Stimulated activated CD4-positive, alpha-beta T cell treated with anti-CD3 and anti-CD28 coated beads, Interleukin-12 subunit alpha, Interleukin-12 subunit beta, amount 100 ng/mL, for 24 hours (primary cell): ENCODE measurements at places on chromosomes 7 and 10.

DNA sequence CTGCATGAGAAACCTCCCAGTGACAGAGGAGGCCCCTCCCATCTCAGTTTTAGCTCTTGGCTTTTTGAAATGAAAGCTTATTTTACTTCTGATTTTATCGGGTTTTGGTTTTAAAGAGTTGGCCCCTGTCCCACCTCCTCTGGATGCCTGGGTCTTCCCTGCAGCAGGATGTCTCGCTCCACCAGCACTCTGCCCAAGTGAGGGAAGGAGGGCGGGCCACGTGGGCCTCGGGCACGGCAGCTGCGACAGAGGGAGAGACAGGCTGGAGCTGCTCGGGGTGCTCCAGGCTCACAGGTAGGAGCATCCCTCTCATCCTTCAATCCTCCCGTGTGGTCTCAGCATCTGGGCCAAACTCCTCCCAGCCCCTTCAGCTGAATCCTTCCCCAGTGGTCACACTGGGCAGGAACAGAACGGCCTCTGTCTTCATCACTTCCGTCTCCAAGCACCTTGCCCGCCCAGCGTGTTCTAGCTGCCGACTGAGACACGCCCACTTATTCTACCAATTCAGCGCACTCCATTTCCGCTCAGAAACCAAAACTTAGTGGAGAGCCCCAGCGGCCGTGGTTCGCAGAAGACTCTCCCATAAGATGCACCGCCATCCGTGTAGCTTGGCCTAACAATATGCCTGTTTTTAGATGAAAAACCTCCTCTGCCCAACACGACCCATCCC is 222.9 kb downstream of the GLRX3 start:
- DNase-seq = no peak

- no peak for DNase-seq
Measured at GRCh38 chr10:86334488-86335085, 32.0 kb downstream of the GRID1 start.

- DNase-seq = no peak
Measured at GRCh38 chr10:72783410-72783833, 91.5 kb downstream of the MCU start.

DNA sequence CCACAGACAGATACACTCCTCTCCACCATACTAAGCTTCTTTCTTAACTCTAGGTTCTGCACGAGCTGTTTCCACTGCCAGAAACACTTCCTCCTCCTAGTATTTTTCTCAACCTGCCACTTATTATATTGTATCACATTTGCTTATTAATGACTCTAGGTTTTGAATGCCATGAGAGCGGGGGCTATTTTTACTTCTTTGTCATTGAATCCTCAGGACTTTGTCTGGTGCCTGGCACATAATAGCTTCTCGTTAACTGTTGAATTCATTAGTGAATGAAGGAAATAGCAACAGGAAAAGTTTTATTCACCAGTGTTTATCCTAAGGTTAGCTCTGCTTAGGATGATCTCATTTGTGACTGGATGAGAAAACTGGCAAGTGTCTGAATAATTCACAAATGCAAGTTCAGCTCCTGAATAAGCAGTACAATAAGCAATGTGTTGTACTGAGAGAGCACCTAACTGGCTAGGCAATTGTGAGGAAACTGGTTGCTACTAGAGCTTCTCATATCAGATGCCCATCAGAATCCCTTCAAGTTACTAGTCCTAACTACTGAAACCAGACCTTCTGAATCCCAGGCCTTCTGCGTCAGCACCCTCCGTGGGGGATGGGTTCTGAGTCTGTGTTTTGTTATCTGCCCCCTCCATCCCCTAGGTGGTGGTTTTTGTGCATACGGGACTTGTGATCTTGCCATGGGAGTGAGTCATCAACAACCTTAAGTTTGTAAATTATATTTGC is 92.7 kb downstream of the LSMEM1 start:
- DNase-seq = no peak

DNA sequence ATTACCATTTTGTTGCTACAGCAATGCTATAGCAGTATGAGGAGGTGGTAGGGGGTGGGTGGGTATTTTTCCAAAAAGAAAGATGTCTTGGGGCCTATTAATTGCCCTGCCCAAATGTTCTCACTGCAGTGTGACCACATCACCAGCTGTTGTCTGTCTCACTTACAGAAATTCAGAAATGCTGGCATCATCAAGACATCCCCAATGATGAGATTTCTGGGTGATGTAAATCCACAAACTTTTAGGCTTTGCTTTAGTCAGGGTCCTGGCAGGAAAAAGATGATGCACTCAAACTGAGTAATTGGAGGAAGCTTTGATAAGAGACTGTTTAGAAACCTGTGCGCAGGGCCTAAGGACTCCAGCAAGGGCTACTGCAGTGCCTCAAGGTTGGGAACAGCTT is 56.2 kb upstream of the OPN4 start:
- no peak for DNase-seq

GRCh38 chr7:28573059-28573553 is 160.8 kb downstream of the CREB5 start:
- no peak for DNase-seq

GRCh38 chr10:7906128-7906527 is 87.8 kb downstream of the TAF3 start:
- no peak for DNase-seq

DNA sequence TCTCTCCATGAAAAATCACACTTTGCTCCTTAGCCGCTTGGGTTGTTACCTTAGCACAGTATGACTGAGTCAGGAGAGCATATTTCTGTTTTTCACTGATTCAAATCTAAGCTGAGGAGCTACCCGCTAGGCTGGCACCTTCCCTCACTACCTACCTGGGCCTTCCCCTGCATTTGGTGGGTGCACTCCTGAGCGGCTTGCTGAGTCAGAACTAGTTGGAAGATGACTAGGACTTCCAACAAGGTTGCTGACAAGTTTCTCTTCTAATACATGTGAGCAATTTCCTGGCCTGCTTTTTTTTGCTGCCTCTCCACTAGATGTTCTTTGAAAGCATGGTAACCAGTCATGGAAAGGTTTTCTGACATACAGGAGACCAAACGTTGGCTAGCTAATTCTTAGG is 43.8 kb upstream of the SEC61G start:
- no peak for DNase-seq

DNA sequence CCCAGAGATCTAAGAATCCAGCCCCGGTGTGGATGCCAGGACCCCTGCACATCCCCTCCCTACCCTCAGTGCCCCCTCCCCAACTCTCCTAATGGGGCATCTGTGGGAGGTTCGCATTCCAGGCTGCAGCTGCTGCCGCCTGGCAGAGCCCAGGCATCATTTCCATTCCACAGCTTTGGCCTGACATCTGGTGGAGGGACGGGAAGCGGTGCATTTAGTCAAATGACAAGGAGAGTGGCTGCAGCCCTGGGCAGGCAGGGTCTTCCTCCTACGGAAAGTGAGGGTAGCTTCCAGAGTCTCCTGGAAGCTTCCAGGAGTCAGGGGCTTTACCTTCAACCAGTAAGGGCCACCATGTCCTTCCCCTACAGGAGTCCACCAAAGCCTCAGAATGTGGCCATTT is 30.8 kb downstream of the PRLHR start:
- DNase-seq = no peak

DNA sequence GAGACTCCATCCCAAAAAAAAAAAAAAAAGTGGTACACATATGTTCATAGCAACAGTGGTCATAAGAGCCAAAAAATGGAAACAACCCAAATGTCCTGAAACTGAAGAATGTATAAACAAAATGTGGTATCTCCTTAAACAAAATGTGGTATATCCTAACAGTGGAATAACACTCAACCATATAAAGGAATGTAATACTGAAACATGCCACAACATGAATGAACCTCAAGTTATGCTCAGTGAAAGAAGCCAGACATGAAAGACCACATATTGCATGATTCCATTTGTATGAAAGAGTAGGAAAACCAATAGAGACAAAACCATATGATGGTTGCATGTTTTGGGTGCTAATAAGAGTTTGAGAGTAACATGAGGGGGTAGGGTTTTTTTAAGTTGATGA is 3.1 kb downstream of the GJC3 start:
- DNase-seq = no peak

DNA sequence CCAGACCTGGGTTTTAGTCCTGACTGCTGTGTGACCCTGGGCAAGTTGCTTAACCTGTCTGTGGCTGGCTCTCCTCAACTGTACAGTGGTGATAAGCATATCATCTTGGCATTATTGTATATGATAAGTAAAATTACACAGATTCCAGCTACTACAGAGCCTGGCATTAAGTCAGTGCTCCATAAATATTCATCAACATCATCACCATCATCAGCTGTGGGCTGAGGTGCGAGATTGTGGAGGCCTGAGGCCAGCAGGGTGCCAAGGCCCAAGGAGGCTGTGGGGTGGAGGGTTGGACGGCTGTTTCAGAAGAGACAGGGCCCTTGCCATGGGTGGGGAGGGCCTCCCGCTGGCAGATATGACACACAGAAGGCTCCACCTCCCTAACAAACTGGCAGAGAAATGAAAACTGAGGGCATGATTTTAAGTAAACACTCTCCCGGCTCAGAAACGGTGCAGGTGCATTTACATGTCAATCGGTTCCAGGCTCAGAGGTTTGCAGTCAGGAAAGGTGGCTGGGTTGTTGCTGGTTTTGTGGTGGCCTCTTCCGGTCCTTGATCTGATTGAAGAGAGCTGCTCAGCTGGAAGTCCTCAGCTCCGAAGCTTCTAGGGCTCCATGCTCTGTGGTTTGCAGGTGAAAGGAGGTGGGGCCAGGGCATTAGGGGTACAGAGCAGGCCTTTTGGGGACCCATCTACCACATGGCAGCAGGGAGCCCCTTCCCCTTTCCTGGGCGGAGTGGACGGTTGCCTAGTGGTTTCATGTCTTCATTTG is 10.2 kb downstream of the CRYGN start:
- DNase-seq = no peak

GRCh38 chr10:16509996-16510395 is 11.7 kb downstream of the C1QL3 start:
- no peak for DNase-seq

GRCh38 chr10:129785536-129785981 is 178.5 kb downstream of the EBF3 start:
- no peak for DNase-seq

DNA sequence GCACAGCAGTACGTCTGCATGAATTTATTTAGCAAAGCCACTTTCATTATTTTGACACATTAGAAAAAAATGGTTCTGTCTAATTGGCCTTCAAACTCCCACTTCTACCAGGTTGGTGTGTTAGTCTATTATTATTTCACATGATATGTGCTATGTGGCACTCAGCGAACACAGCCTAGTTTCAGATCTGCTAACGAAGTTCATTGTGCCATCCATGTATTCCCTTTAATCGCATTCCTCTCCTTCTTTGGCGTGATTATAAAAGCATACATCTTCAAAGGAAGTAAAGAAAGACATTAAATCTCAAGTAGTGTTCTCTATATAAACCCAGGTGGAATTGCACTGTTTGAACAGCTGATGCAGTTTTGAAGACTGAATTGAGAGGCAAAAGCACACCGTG is 96.4 kb upstream of the CACNA2D1 start:
- no peak for DNase-seq

DNA sequence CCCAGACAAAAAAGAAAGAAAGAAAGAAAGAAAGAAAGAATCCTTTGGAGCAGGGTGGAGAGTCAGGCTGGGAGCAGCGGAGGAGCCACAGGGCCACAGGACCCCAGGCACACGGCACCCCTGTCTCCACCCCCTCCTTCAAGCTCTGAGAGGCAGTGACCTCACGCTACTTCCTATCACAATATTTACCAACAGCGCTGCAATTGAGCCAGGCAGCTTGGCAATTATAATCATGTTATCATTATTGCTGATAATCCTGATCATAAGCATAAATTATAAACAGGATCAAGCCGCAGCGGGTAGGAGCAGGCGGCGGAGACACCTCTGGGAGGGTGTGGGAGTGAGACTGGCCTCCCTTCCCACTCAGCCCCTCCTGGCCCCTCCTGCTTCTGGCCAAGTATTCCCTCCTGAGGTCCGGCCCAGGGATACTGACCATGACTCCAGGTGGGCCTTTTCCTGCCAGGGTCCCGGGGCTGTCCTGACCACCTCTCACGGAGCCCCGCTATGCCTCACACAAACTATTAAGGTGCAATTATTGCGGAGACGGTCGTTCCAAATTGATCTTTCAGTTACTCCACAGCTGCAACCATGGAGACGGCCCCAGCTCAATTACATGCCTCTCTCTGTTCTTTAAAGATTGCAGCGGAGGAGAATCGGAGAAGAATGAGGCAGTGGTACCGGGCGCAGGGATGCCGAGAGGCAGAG is 10.0 kb upstream of the GTF2IRD1 start:
- DNase-seq = no peak

DNA sequence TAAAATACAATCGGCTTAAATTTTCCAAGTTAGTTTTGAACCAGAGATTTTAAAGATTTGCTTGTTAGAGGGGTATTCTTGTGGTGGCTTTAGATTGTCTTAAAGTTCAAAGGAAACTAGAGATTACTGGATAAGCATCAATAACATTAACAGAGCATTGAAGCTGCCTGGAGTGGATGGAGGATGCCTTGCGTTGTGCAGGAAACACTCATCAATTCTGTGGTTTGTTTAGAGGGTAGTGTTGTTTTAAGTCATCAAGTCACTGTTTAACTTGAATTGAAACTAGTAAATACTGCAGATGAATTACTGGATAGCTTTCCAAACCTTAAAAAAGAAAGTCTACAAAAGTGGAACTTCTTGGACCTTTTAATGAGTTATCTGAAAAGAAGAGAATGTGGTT is 218.6 kb downstream of the CELF2 start:
- no peak for DNase-seq

DNA sequence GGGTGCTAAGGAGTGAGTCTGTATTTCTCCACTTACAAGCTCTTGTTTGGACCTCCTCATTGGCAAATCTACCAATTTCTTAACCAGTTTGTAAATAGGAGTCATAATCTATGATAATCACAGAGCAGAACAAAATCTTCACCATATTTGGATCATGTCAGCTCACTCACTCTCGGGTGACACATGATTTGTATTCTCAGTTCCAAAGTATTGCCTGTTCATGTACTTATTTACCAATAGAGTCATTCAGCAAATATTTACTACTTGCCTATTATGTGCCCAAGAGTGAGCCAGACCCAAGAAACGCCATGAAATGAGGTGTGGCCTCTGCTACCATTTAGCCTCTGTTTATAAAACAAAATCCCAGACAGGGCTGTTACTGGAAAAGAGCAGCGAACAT is 114.8 kb downstream of the TSPAN12 start:
- DNase-seq = no peak

DNA sequence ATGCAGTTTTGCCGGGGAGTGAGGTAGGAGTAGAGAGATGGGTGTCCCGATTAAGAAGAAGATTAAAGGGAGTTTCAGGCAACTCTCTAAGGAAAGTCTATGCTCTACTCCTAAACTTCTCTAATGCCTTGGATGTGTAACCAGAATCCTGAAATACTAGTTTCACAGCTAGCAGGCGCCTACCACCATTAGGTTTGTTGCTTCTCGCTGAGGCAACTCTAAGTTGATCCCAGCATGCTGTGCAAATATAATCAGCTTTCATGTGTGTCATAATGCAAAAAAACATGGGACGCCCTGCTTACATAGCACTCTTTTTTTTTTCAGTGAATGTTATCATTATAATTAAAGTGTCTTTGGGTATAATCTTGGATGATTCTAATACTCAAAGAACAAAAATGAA is 50.4 kb upstream of the FAM3C start:
- DNase-seq = no peak

DNA sequence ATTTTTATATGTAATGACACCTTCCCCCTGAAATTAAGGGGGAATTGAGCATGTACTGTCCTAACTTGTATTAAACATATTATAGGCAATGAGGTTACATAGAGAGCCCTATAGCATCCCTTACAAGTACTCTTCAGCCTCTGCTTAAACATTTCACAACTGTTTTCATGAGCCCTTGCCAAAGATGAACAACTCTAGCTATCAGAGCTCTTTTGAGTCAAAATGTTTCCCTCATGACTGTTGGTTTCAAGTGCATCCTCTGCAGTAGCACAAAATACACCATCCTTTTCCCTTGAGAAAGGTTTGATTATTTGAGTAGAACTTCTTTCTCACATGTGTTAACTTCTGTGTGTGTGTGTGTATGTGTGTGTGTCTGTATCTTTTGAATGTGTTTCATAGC is 1157.6 kb upstream of the CELF2 start:
- DNase-seq = no peak
